Activated CD4-positive, alpha-beta T cell treated with anti-CD3 and anti-CD28 coated beads, Interleukin-2, amount 10 ng/mL, durations not matched to agents 24 days and 14 days (primary cell): ENCODE measurements at places on chromosomes 16 and 17. TPM values are rescaled to one million over a fixed set of nuclear protein-coding genes. Genes with fewer than 3 reads are reported as not detected.

The CIITA gene
- 5.0 and 6.4 TPM in 2 replicates for total RNA-seq

The RHBDF1 gene
- 0.26 and 0.76 TPM in 2 replicates for total RNA-seq

The PLCG2 gene
- 6.8 and 6.9 TPM in 2 replicates for total RNA-seq

The KRT36 gene
- not detected in 2 replicates for total RNA-seq

The KRTAP16-1 gene
- total RNA-seq = not detected in 2 replicates

The CNTNAP4 gene
- not detected in 2 replicates for total RNA-seq
